ENCODE measurements at places on chromosomes 1 and 21. TPM values are rescaled to one million over a fixed set of nuclear protein-coding genes. Genes with fewer than 3 reads are reported as not detected.
A peak's percentile ranks its signal among the peaks of the same experiment; 100 is the strongest.

SLC1A7 gene
- total RNA-seq: 23.9 TPM

UMODL1 gene
- 0.14 TPM for total RNA-seq

DNA sequence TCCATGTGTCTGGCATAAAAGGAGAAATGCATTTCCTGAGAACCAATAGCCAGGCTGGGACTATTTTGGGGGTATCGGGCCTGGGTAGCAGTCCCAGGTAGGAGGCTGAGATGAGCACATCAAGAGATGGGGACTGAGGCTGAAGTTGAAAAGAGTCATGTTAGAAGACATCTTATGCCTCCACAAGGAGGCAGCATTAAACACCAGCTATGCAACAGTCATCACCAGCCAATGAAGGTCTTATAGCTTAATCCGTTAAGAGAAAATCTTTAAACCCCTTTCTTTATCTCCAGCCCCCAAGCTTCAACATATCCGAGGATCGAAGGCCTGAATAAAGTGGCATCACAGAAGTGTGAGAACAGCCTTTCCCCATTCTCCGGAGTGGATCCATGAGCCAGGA lies 640.7 kb upstream of the PTBP2 start:
- no peaks in the 10 kb centered on the region for H3K27me3 ChIP-seq
- no peaks in the 10 kb centered on the region for H3K36me3 ChIP-seq
- H3K27ac ChIP-seq: no peak overlapping the region

DNA sequence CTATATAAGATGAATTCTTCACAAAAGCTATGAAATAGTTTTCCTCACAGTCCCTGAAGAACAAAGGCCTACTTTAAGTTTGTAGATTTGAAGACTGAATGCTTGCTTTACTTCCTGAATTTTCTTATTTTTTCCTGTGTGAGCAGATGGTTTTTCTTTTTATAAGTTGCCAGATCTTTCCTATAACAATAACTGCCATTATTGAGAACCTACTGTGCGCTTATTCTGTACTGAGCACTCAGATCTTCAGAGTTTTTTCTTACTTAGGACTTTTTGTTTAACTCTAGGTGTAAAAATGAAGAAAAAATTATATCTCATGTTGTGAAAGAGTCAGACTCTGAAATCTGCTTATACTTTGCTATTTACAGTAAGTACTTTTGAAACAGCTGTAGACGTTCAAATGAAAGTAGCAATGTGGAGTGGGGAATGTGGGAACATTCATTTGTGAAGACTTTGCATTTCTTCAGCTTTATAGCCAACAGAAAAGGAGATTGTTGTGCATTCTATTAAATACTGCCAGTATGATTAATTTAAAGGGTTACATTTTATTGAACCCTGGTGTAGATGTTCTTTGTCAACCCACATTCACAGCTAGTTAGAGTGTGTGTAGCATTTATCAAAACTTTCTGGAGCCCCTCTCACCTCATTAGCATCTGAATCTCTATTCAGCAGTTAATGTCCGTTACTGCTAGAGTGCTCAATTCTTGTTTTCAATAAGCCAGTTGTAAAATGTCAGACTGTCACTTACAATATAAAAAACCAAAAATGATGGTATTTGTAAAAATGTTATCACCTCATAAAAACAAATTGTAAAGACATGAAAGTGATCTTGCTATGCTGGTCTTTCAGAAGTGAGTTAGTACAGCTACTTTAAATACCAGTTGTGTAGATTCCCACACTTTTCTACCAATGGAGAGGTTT lies 29.0 kb downstream of the NFIA start:
- no peak overlapping the region for H3K27ac ChIP-seq
- DNase-seq: no peak
- H3K4me1 ChIP-seq: no peaks in the 10 kb centered on the region
- peaks cover 8% of the 10 kb centered on the region for H3K27me3 ChIP-seq
- H3K4me3 ChIP-seq: no peak overlapping the region
- H3K36me3 ChIP-seq: no peaks in the 10 kb centered on the region

DNA sequence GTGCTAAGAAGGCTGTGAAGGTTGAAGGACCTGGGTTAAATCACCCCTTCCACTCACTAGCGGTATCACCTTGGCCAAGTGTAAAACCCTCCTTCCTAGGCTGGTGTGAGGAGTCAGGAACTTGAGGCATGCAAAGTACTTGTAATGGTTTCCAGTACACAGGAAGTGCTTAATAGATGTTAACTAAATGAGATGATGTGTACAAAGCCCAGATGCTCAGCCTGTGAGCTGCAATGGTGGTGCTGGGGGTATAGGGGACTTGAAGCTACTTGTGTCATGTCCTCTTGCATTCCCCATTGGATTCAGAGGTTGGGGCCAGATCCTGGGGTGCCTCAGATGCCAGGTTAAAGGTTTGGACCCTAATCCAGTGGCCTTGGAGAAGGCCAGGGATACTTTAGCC lies 75.5 kb downstream of the EPHB2 start:
- H3K4me3 ChIP-seq: no peak overlapping the region
- H3K4me1 ChIP-seq: no peaks in the 10 kb centered on the region
- DNase-seq: no peak
- no peak overlapping the region for H3K27ac ChIP-seq
- no peaks in the 10 kb centered on the region for H3K27me3 ChIP-seq
- H3K36me3 ChIP-seq: no peaks in the 10 kb centered on the region

GRCh38 chr1:229318056-229318455 lies 24.8 kb downstream of the CCSAP start:
- peaks cover 10% of the 10 kb centered on the region for H3K36me3 ChIP-seq
- no peak overlapping the region for H3K27ac ChIP-seq
- DNase-seq: no peak
- no peaks in the 10 kb centered on the region for H3K27me3 ChIP-seq

DNA sequence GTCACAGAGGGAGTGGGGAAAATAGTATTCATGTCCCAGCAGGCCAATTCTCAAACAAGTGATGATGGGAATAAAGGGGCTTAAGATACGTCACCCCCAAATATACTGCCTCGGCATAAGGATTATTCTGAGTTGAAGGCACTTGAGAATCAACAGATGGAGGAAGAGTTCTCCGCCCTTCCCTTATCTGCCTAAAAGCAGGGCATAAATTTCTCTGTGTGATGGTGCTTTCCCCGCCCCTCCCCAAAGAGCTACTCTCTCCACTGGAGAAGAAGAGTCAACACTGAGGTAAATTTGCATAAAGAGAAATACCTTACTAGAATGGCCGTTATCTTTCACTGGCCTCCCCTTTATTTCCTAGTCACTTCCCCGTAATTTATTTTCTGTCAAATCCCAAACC lies 18.7 kb downstream of the BECN2 start:
- H3K36me3 ChIP-seq: no peaks in the 10 kb centered on the region
- no peaks in the 10 kb centered on the region for H3K4me1 ChIP-seq
- DNase-seq: no peak
- no peaks in the 10 kb centered on the region for H3K27me3 ChIP-seq

DNA sequence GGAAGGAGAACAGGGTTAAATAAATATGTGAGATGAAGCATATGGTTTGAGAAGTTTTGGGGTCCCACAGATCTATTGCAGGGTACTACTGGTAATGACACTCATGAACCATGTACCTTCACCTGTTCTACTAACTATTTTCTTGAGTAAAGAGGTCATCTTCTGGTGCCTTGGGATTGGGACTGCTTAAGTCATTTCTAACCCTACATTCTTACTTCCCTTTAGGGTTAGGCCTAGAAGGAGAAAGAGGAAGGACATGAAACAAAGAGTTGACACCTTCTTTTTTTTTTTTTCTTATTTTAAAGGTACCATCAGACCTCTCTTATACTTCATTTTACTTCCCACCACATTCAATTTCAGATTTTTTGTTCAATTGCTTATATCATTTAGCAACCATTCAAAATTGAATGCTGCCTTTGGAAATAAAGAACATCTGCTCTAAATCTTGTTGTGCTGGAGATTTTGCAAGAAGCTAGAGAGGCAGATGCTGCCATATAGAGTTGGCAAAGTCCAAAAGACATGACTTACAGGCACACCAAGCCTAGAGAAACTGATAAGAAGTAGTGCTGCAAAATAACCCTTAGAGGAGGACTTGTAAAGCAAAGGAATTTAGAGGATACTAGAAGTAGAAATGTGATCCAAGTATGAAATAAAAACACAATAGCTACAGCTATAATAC lies 374.4 kb upstream of the ST6GALNAC5 start:
- H3K36me3 ChIP-seq: no peaks in the 10 kb centered on the region
- H3K27me3 ChIP-seq: no peaks in the 10 kb centered on the region
- no peak overlapping the region for H3K4me3 ChIP-seq
- H3K4me1 ChIP-seq: no peaks in the 10 kb centered on the region
- no peak for DNase-seq

DNA sequence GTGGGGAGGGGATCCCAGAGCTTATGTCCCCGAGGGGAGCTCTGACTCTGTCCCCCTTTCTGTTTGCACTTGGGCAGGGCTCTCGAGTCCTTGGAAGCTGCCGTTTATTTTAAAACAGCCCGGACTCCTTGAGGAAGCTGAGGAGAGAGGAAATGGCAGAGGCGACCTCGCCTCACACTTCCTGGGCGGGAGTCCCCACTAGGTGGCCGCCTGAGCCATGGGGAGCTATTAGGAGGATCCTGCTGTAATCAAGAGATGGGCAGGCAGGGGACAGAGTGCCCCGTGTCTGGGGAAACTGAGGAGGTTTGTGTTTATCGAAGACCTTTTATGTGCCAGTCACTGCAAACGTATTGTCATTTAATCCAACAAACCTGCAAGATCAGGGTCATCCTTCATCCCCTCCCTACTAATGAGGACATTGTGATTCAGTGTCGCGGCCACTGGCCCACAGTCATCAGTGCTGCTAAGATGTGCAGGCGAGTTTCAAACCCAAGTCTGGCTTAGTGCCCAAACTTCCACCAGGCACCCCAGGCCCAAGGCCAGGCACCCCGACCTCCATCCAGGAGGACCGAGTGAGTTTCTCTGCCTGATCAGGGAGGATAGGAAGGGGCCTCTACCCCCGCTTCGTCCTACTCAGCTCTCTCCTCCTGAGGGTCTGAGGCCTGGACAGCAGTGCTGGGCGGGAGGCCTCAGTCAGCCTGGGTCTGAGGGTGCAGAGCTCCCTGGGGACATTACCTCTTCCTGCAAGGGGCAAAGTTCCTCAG lies 316.9 kb upstream of the VAMP3 start:
- no peak overlapping the region for H3K27ac ChIP-seq
- no peaks in the 10 kb centered on the region for H3K4me1 ChIP-seq
- no peaks in the 10 kb centered on the region for H3K36me3 ChIP-seq
- no peaks in the 10 kb centered on the region for H3K27me3 ChIP-seq

GRCh38 chr1:57910305-57910704 lies 486.4 kb upstream of the DAB1 start:
- no peaks in the 10 kb centered on the region for H3K27me3 ChIP-seq
- no peaks in the 10 kb centered on the region for H3K4me1 ChIP-seq
- H3K27ac ChIP-seq: no peak overlapping the region
- no peaks in the 10 kb centered on the region for H3K36me3 ChIP-seq

DNA sequence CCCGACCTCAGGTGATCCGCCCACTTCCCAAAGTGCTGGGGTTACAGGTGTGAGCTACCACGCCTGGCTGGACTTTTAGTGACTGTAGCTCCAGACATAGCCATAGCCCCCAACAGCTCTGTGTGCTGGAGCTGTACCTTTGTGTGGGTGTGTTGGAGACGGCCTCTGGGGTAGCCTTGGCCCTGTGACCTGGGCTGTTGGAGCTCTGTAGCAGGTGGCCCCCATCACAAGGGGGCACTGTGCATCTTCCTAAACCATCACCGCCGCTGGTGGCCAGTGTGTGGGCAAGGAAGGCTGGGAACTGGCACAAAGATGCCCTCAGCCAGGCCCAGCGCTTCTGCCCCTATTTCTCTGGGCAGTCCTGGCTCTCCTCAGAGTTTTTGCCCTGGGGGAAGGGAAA lies 38.4 kb upstream of the FOXO6 start:
- DNase-seq: peak; percentile 46
- peaks cover 12% of the 10 kb centered on the region for H3K4me1 ChIP-seq
- H3K27me3 ChIP-seq: no peaks in the 10 kb centered on the region
- no peak overlapping the region for H3K4me3 ChIP-seq
- H3K36me3 ChIP-seq: no peaks in the 10 kb centered on the region

DNA sequence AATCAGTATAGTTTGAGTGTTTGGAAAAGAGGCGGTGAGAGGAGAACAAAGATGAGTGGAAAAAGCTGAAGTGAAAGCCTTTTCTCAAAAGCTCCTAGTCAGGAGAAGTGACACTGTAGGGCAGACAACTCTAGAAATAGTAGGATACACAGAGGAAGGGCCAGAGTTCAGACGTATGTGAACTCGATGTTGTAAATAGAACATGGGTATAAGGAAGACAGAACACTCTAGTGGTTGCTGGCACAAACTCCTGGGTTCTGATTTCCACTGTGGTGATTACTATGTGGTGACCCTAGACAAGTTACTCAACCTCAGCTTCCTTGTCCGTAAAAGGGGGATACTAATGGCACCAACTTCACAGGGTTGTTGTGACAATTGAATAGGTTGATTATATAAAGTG lies 30.2 kb upstream of the MGST3 start:
- peaks cover 3% of the 10 kb centered on the region for H3K27me3 ChIP-seq
- no peak overlapping the region for H3K4me3 ChIP-seq
- no peaks in the 10 kb centered on the region for H3K36me3 ChIP-seq
